Fibroblast of skin of scalp (primary cell): ENCODE measurements at places on chromosomes 1 and 21.

- DNase-seq = no peak
These were observed 31.6 kb downstream of the RGS5 start for GRCh38 chr1:163170975-163171676.

- no peak for DNase-seq
These were observed 292.0 kb downstream of the DUSP10 start for GRCh38 chr1:221449801-221450470.

GRCh38 chr1:86846164-86846647 lies 67.7 kb downstream of the SELENOF start:
- DNase-seq = peak; percentile 83

DNA sequence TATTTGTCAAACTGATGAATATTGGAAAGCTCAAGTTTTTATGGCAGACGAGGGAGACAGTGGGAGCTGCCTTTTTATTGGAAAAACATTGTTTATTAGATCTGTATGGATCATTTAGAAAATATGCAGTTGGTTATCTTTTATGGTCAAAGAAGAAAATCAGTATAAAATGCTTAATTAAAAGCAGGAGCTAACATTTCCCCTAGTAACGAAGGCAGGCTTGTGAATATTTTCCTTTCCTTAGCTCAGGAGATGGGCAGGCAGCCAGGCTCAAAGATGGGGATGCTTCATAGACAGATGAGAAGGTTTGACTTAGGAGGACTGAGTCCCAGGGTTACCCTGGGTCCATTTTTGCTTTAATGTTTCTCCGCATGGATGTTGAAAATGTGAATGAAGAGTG lies 26.0 kb downstream of the ROR1 start:
- DNase-seq = peak; percentile 84

GRCh38 chr1:154158307-154159125 lies 3.6 kb upstream of the NUP210L start:
- no peak for DNase-seq

GRCh38 chr1:198465201-198466144 lies 75.0 kb downstream of the ATP6V1G3 start:
- DNase-seq = peak; percentile 82

GRCh38 chr21:29834617-29835016 lies 105.2 kb downstream of the GRIK1 start:
- DNase-seq = no peak

GRCh38 chr1:37303884-37304574 lies 170.4 kb upstream of the ZC3H12A start:
- no peak for DNase-seq

DNA sequence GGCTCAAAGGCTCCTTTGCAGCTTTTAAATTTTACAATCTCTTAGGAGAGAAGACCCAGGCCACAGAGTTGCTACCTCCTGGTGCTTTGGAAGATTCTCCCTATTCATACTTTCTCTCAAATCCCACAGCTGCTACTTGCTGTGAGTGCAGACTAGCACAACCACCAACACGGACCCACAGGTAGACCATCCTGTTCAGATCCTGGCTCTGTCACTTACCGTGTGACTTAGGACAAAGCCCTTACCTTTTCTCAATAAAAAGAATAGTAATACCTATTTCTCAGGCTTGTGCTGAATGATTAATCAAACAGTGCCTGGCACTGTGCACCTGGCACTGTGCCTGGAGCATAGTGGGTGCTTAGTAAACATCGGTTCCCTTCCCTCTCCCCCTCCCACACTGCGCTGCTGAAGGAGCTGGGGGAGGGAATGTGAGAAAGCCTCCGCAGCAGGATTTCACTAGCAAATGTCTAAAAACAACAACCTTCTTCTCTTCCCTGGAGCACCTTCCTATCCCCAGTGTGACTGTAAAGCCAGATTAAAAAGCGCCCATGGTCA lies 81.7 kb downstream of the PGM1 start:
- DNase-seq = no peak

- no peak for DNase-seq
These were observed 105.8 kb downstream of the COLGALT2 start for GRCh38 chr1:183931646-183932271.
